Activated CD4-positive, alpha-beta T cell treated with anti-CD3 and anti-CD28 coated beads, Interleukin-2, amount 50 U/mL, for 16 hours (primary cell): ENCODE measurements at places on chromosomes 6 and 20.

DNA sequence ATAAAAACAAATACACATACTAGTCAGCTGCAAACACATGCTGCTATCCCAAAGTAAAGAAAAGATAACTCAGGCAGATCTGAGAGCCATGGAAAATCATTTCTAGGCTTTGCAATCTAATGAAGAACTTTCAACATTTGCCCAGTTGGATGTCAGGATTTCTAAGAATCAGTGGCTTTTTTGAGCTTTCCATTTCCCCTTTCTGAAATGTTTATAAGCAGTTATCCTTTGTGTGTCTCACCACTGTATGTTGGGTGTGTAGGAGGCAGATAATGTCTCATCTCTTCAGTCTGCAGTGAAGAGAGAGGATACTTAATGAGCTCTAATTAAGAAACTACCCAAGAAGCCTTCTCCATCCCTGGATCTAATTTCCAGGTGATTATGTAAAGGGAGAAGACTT, 43.6 kb downstream of the RGS17 start:
- no peak for DNase-seq

- peak; percentile 11 for DNase-seq
Measured at GRCh38 chr6:154370545-154370944, 13.9 kb upstream of the IPCEF1 start.

- no peak for DNase-seq
Measured at GRCh38 chr20:32077190-32077589, 25.1 kb downstream of the HCK start.

- no peak for DNase-seq
Measured at GRCh38 chr6:159761129-159761872, 544 bp upstream of the ACAT2 start.

- DNase-seq: no peak
Measured at GRCh38 chr6:46990031-46990644, 52.0 kb downstream of the ADGRF1 start.
